EL (cell line): ENCODE measurements at places on chromosomes 2 and 18.

- DNase-seq, result no peak
Observed at GRCh38 chr18:27719680-27720079, 457.2 kb downstream of the CDH2 start.

DNA sequence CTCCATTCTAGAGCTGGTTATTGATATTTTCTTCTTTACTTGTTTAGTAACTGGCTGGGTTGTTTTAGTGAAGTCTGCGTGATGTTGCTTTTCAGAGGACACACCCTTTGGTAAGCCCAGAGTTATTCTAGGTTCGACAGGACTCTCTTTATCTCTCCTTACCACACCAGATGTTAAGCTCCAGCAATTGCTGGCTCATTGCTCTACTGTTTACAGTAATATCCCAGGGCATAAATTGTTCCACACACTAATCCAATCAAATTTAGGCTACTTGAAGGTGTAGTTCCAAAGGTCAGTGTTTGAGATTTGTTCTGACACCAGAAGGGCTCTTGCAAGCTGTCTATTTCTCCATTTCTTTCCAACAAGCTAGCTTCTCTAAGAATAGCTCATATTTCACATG, 506.6 kb downstream of the NR4A2 start:
- DNase-seq, result no peak

GRCh38 chr2:23777826-23778225, 149.1 kb downstream of the ATAD2B start:
- no peak for DNase-seq

DNA sequence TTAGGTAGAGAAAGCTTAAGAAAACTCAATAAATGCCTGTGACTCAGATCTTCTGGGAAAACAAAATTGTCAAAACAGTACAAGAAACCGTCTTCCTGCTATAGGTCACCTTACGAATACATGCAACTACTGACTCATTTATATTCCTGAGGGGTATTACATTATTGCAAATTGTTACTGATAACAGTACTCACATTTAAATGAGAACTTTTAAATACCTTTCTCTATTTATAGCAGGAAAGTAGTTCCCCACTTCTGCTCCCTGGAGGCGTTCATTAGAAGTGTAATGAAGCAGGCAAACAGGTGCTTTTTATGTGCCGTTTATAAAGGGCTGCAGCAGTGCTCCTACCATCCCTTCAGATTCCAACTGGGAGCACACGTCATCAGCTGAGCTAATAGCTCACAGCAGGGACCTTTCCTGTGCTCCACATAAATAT, 65.1 kb upstream of the RPRM start:
- no peak for DNase-seq

DNA sequence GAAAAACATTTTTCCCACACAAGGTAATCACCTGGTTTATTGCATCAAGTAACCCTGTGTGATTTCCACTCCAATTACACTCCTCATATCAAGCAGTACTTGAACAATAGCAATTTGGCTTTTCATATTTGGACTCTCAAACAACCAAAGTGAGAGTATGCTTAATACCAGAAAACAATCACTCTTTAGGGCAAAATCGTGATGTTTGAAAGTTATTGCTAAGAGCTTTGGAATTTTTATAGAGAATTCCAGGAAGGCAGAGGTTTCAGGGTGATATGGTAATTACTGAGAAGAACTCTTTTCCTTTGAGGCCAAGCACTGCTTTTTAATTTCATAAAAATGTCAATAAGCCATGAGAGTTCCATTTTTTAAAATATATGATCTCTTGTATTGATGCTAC, 779.5 kb upstream of the LRRTM1 start:
- DNase-seq, result no peak

GRCh38 chr2:155690785-155691184, 641.7 kb downstream of the NR4A2 start:
- no peak for DNase-seq
